Stimulated activated naive CD4-positive, alpha-beta T cell treated with Interleukin-2 at 50 U/mL for 16 hours (primary cell): ENCODE measurements at places on chromosomes 7 and 10.

DNA sequence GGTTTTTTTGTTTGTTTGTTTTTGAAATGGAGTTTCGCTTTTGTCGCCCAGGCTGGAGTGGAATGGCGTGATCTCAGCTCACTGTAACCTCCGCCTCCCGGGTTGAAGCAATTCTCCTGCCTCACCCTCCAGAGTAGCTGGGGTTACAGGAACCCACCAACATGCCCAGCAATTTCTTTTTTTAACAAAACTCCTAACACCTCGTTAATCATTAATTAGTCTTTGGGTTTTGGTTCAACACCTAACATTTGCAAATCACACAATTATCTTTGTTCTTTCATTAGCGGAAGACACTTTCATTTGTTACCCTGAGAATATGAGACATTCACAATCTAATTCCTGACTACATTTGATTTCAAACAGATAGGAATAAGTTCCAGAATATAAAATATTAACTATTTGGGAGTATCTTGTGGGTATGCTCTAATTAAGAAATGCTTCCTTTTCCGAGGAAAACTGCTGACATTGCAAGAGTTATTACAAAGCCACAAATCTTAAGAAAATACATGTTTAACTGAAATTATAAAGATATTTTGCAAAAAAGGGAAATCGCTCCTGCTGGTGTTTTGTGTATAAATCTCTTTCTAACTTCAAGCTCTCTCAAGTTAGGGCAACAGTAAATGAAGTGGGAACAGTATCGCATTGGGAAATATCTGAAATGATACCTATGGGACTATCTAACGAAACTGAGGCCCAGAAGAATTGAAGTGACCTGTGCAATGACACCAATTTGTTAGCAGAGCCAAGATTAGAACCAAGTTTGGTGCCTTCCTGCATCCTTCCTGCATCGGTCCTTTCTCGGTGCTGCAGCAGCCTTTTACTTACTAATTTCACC lies 1.2 kb upstream of the LSM8 start:
- DNase-seq, result no peak

DNA sequence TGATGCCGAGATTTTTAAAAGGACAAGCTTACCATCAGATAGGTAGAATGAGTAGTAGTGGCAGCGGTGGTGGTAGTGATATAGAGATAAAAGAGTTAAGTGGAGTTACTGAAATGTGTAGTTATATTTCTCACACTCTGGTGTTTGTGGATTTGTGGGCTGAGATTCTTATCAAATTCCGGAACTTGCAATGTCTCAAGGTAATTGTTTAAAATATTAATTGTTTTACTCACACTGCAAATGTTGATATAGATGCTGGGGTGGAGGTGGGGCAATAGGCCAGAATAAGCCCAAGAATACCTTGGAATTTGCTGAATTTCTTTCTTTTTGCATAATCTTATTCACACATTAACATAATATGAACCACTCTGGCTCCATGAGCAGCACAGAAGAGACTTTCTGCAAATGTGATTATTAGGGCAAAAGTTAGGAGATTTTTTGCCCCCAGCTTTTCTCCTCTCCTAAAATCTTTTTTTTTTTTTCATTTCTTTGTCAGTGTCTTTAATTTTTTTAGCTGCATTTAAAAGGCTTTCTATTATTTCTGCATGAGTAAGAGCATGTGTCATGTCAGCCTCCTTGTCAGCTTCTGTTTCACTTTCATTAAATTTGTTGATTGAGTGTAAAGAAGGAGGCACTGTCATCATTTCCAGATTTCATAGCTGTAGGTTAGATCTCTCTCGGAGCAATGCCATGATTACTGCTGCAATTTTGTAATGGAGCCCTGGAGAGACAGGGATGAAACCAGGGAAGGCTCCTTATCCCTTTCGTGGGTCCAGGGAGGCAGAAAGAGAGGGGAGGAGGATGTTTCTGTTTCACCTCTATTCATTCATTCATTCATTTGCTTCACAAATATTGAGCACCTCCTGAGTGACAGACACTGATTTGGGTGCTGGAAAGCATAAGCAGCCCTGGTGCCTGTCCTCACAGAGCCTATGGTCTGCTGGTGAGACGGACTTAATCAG lies 13.1 kb upstream of the SGMS1 start:
- peak; percentile 12 for DNase-seq

- no peak for DNase-seq
Measured at GRCh38 chr7:16978358-16979244, 96.8 kb upstream of the AGR3 start.

GRCh38 chr10:4109469-4109868 lies 324.5 kb upstream of the KLF6 start:
- no peak for DNase-seq

DNA sequence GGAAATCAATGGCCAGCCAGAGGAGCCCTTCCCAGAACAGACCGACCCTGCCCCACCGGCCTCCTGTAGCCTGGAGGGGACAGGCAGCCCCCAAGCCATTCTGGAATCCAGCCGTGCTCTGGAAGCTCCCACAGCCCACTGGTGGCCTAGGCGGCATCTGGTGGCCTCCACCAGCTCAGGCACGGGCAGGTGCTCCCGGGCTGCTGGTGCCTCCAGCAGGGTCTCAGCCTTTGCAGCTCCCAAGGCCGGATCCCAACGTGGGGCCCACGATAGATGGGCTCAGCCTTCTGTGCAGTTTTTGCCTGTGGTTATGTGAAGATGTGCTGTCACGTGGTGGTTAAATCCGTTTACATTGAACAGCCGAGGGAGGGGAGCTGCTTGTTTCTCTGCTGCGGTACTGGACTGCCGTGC lies 44.4 kb downstream of the JAKMIP3 start:
- no peak for DNase-seq
